ENCODE measurements at places on chromosomes 7 and 10. TPM values are rescaled to one million over a fixed set of nuclear protein-coding genes. Genes with fewer than 3 reads are reported as not detected.

- DNase-seq, result no peak
Observed at GRCh38 chr10:91672021-91672608, 39.2 kb upstream of the PPP1R3C start.

DNA sequence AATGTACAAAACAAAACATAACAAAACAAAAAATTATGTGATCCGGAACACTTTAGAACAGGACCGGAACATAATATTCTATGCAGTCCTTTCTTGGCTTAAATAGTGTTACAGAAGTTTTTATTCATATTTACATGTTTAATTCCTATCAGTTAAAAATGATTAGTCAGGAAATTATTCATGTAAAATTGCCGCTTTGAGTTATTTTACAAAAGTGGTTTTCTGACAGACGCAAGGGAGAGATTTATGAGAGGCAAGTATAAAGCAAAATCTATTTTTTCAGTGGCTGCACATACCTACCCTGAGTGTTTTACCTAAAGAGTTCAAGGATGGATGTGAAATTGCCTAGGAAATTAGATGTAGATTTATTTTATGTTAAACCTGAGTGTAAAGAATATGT is 230.7 kb upstream of the DKK1 start:
- DNase-seq, result no peak

The PKD1L1 gene
- total RNA-seq, result 0.18 TPM

The CUEDC2 gene
- 64.8 TPM for total RNA-seq

The HTR5A gene
- not detected for total RNA-seq
